Mesendoderm (in vitro differentiated cells): ENCODE measurements at places on chromosomes 7 and 10.

- DNase-seq = no peak
Measured at GRCh38 chr10:43044961-43045621, 31.8 kb upstream of the RET start.

DNA sequence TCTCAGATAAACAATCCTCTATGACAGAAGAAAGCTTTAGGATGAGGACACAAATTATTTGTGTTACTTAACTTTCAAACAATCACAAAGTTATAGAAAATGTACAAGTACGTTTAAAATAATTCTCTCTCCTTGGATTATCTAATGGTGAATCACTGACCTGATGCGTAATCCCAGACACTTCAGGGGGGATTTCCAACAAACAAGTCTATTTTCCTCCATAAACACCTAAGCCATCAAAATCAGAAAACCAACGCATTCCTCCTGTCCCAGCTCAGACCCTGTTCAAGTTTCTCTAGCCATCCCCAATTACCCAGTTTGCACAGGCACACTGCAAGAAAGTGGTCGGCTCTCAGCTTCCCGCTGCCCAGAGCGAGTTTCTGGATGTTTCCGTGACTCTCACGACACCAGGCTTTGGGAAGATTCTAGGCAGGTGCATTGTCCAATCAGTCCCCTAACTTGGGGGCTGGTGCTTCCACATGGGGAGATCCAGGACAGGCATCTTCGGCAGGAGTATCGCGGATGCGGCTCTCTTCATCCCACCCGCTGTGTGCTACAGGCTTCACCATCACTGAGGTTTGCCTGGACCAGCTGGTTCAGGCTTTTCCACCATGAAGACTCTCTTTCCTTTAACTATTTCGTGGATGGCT, 200.0 kb downstream of the ZMYND11 start:
- no peak for DNase-seq

- no peak for DNase-seq
Measured at GRCh38 chr10:67297637-67298181, 371.9 kb downstream of the LRRTM3 start.

DNA sequence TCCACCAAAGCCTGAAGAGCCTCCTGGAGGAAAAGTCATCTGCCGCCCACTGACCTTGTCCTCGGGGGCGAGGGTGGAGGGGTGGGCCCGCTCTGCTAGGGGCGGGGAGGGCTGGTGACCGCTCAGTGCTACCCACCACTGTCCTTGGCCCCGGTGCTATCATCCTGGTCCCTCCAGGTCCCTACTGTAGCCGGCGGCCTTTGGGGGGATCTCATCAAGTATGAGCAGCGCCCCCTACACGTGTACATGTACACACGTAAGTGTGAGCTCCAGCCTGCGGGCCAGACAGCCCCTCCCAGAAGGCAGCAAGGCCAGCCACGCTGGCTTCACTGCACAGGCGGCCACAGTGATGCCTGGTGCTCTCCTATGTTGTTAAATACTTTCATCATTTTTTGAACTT, 19.6 kb downstream of the TTYH3 start:
- DNase-seq = no peak

DNA sequence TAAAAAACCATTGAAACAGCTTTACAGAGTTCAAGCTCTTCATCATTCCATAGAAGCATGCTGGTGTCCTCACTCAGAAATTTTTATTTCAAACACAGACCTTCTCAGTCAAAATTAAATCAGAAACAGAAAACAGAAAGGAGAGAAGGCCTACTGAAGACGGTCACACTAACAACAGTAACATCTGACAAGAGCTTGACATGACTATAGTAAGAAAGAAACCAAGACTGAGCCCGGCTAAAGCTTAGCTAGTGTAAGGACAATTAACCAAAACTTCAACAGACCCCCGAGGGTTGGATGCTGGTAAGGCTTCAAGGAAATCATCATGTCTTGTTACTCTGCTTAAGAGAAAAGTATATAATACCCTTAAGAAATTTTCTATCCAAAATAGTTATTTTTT, 38.6 kb downstream of the MTPN start:
- no peak for DNase-seq

- DNase-seq = no peak
Measured at GRCh38 chr7:26183545-26184280, 16.8 kb downstream of the HNRNPA2B1 start.

- DNase-seq = no peak
Measured at GRCh38 chr7:48806731-48807130, 117.6 kb upstream of the CDC14C start.

- DNase-seq = no peak
Measured at GRCh38 chr7:114588506-114588905, 173.9 kb downstream of the FOXP2 start.

DNA sequence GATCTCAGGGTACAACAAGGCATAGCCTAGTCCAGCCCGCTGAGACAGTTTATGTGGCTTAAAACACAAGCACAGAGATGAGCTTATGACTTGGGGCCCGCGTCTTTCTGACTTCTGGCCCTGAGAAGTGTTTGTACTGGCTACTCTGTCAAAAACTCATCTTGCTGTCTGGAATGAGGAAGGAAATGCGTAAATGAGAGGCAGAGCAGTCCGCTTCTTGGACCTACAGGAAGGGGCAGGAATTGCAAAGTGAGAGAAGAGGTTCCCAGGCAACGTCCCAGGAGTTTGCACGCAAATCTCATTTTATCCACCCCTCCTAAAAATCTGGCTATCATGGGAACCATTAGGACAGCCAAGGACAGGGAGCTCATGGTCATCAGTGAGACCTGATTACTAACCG, 5.5 kb downstream of the ANXA11 start:
- DNase-seq = peak; percentile 46

GRCh38 chr10:44264244-44264643, 120.7 kb downstream of the CXCL12 start:
- no peak for DNase-seq

GRCh38 chr7:55498142-55498541, 74.2 kb downstream of the VOPP1 start:
- no peak for DNase-seq

DNA sequence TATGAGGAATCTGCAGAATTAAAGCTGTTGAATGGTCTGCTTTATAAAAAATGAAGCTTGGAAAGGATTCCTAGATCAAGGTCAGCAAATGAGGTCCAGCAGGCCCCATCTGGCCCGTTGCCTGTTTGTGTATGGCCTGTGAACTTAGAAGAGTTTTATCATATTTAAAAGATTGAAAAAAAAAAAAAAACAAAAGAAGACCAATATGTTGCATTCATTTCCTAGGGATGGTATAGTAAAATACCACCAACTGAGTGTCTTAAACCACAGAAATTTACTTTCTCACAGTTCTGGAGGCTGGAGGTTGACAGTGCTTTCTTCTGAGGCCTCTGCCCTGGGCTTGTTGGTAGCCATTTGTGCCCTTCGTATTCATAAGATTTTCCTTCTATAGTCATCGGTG, 109.2 kb downstream of the PPP1R3A start:
- DNase-seq = no peak

DNA sequence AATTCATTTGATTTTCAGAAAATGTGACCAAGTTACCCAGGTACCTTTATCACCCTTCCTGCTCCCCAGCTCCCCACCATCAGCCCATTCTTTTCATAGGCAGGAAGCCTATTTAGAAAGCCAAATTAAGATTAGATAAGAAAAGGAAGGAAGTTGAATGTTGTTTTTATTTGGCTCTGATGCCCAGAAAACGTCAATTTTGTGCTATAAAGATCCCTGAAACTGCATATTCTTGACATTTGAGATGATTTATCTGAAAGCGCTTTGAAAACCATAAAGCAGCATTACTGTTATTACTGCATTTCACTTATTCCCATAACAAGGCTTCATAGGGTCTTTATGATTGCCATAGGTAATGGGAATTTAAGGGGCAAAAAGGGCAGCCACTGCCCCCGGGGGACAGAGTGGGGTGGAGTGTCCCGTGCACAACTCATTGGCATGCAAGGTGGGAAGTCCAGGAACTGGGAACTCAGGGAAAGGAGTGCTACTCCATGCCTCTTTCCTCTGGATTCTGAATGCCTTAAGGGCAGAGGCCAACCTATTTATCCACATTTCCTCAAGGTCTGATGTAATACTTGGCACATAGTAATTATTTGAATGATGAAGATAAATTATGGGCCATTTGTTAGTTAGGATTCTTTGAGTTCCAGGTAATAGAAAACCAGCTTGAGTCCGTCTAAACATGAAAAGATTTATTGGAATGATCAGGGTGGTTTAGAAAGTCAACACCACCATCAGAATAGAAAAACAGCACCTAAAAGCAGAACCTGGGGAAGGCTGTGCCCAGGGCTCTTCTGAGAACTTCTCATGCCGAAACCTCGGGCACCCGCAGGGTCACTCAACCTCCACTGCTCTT, 100.6 kb upstream of the ELMO1 start:
- no peak for DNase-seq

GRCh38 chr7:30091491-30091912, 43.3 kb upstream of the MTURN start:
- DNase-seq = no peak

DNA sequence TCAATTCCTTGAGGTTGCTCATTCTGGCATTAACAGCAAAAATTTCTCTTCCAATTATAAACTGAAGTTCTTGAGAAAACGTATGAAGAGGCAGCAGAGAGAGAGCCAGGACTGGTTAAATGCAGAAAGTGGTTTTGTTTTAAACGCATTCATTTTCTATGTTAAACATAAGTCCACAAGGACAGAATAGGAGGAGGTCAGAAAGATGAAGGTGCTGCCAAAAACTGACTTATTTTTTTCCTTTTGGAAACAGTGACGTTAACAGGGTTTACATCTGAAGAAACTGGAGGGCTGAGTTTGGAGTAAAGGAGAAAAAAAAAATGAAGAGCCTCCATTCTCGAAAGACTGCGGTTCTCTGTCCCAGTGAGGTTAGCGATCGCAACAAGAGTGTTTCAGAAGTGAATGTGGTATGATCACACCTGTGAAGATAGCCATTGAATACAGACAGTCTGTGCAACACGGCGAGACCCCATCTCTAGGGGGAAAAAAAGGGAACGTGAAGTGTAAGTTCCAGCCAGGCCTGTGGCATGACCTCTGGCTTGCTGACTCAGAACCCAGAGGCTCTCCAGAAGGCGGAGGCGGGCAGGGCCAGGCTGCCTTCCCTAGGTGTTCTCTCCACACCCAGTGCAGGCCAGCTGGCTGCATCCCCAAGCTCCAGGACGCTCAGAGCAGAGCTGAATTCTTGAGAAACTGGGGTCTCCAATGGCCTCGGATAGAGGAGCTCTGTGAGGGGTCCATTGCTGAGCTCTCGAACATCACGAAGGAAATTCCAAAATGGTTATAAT, 84.0 kb downstream of the CHST15 start:
- DNase-seq = no peak

- no peak for DNase-seq
Measured at GRCh38 chr10:70330671-70331070, 46.9 kb upstream of the NPFFR1 start.

DNA sequence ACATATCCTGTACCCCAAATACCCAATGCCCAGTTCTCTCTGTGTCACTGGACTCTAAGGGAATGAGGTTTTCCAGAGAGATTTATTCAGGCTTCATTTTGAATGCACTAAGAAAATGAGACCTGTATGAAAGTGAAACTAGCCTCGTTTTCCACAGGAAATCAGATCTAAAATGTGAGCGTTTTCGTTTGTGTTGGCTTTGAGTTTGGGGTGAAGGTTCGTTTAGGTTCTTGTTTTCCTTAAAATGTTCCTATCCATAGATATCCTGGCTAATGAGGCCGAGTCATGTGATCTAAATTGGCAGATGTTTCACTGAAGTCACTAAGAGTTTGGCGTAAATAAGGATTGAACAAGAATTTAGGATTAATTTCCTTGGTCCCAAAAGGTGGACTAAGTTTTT, 90.9 kb upstream of the BMPER start:
- DNase-seq = no peak

- no peak for DNase-seq
Measured at GRCh38 chr7:34013421-34013820, 108.1 kb downstream of the BMPER start.

- peak; percentile 35 for DNase-seq
Measured at GRCh38 chr7:148914208-148914777, 30.2 kb upstream of the EZH2 start.

DNA sequence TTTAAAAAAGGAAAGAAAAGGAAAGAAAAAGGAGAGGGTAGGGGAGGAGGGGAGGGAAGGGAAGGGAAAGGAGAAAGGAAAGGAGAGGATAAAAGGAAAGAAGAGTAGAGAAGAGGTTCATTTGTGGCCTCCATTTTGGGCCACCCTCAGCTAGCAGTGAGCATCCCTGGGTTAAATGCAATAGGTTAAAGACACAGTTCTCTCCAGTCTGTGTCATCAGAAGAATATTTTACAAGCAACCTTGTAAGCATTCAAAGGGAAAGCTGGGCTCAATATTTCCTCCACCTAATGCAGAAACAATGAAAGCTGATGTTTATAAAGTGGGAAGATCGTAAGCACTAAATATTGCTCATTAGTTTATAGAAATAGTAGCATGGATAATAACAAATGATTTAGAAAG, 219.1 kb upstream of the PITRM1 start:
- no peak for DNase-seq

DNA sequence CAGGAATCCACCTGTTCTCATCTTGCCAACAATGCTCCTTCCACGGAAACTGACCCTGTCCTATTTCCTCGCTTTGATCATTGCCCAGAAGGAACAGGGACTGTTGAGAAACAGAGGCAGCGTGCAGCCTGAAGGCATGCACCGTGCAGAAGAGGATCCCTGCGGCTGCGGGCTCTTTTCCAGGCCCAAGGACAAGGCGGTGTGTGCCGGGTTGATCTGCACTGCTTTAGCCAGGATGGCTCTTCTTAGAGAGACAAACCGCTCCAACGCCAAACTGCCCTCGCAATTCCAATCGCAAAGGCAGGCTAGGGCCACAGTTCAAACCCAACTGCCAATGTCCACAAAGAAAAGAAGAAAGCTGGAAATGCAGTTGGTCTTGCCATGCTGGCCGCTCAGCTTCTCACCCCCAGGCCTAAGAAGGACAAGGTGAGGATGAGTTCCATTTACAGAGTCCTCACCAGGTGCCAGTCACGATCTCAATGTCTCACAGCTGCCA, 26.5 kb downstream of the BRI3 start:
- DNase-seq = no peak

- no peak for DNase-seq
Measured at GRCh38 chr7:158809596-158809995, 19.7 kb downstream of the ESYT2 start.

DNA sequence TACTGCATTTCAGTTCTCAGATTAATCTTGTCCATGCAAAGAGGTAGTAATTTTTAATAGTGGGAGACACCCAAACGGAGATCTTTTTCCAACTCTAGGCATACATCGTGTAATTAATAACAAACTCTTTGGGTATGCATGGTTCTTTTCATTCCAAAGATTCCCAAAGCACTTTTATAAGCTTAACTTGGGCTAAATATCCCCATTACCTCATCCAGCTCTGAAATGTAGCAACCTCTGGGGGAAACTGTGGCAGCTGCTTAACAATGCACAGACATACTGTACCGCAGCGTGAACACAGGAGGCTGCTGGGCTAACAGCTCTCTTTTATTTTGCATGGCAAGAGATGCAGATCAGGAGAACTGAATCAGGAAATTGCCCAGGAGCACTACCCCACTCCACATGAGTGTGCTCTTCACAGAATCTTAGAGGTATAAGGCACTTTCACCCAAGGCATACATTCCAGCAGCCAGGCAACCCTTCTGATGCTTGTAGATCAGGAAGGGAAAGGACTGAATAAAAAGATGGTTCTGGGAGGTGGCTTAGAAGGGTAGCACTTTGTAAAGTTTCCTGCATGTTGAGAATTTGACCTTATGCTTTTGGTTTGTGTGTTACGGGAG, 114.4 kb upstream of the GLI3 start:
- DNase-seq = no peak
